ENCODE measurements at places on chromosomes 2 and 18. TPM values are rescaled to one million over a fixed set of nuclear protein-coding genes. Genes with fewer than 3 reads are reported as not detected.

The DSG1 gene
- not detected for total RNA-seq

The RIT2 gene
- total RNA-seq, result not detected

The TPRKB gene
- total RNA-seq, result 97.8 TPM

The IL1RL1 gene
- total RNA-seq, result not detected

The LBH gene
- total RNA-seq, result 10.1 TPM

The SOX11 gene
- not detected for total RNA-seq

The KYNU gene
- total RNA-seq, result 1.0 TPM

The RBM44 gene
- 0.32 TPM for total RNA-seq

The CLEC4F gene
- not detected for total RNA-seq

The LRRC30 gene
- total RNA-seq, result not detected

The TANC1 gene
- total RNA-seq, result 17.0 TPM

The CFC1 gene
- total RNA-seq, result not detected

The MROH2A gene
- not detected for total RNA-seq

The ANTXR1 gene
- total RNA-seq, result 32.8 TPM

The GPR17 gene
- not detected for total RNA-seq
